Metanephros (tissue), 2 donors: ENCODE measurements at places on chromosomes 3 and 15. TPM values are rescaled to one million over a fixed set of nuclear protein-coding genes. Genes with fewer than 3 reads are reported as not detected.

The SNTN gene
- 0.12 TPM for total RNA-seq

The SI gene
- under 0.01 TPM for total RNA-seq

The SCG5 gene
- 7.6 TPM for total RNA-seq

The BBX gene
- 87.7 TPM for total RNA-seq

The TRAT1 gene
- total RNA-seq = 0.12 TPM

The RARRES1 gene
- total RNA-seq = 22.3 TPM
